ENCODE measurements at places on chromosomes 7 and 10.
A peak's percentile ranks its signal among the peaks of the same experiment; 100 is the strongest.

- no peak for DNase-seq
These were observed 253.6 kb downstream of the WDR37 start for GRCh38 chr10:1309617-1310270.

DNA sequence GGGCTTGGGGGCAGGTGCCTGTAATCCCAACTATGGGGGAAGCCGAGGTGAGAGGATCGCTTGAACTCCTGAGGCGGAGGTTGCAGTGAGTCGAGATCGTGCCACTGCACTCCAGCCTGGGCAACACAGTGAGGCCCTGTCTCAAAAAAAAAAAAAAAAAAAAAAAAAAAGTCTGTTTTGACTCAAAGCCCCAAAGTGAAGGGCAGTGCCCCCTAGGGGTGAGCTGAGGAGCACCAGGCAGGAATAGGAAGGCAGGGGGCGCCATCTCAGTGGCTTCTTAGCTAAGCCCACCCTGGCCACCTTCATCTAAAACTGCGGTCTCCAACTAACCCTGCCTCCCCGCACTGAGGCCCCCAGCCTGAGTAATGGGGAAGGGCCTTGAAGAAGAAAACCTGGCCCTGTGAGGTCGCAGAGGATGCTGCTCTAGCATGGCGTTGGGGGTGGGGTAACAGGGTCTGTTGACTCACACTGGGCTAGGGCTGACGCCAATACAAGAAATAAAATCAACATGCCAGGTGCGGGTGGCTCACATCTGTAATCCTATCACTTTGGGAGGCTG lies 9.8 kb downstream of the PODXL start:
- no peak for DNase-seq

DNA sequence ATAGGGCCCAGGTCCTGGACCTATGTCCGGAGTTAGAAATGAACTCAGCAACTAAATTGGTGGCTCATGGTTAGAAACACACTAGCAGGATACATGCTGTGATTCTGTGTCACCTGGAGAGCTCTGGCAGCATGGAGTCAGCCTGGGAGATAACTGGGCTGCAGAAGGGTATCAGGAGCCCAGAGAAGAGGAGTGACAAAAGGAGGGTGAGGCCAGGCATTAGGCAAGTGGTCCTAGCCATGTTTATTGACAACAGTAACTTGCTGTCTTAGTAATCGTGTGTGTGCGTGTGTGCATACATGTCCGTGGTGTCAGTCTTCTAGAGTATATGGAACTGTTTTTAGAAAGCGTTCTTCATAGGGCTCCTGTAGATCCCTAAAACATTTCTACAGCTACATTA lies 157.5 kb upstream of the PHYHIPL start:
- DNase-seq = no peak

GRCh38 chr10:22683140-22683389 lies 31.3 kb downstream of the PIP4K2A start:
- DNase-seq = no peak

- DNase-seq = no peak
These were observed 276.9 kb downstream of the CSTF2T start for GRCh38 chr10:51422311-51423120.

GRCh38 chr7:120486164-120486563 lies 213.2 kb downstream of the KCND2 start:
- DNase-seq = no peak

DNA sequence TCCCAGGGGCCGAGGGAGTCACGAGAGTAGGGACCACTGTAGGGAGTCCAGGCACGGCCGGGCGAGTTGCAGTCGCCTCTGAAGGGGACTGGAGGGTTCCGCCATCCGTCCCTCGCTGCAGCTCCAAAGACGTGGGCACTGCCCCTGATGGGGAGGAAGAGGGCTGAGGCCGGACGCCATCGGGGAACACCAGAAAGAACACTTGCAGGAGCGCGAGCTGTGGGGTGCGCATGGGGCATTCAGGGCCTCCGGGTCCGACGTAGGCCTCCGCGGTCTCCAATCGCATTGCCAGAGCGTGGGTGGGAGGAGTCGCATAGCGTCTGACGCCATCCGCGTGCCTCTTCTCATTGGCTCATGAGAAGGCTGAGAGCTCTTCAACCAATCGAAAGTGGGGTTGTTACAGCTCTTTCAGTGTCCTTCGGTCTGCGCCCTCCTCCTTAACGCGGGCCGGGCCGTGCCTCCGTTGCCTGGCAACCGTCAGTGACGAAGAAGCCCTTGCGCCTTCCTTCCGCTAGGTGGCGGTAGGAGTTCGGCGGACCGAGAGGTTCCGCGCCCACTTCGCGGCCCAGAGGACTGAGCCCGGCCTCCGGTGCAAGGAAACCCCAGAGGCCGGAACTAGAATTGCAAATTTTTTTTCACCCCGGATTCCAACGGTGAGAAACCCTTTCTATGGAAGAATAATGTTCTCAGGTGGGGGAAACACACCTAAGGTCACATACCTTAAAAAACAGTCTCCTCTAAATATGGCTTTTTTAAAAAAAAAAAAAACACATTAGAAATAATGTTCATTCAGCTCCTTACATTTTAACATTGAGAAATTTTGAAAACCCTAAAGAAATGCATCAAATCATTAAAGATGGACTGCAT lies at the start of gene TCTN3:
Gene TCTN3 (minus strand): TSS at position 260 of the 867 bp plus-strand sequence. CDS start 28 bp downstream, at position 232.
- DNase-seq = peak; percentile 94

DNA sequence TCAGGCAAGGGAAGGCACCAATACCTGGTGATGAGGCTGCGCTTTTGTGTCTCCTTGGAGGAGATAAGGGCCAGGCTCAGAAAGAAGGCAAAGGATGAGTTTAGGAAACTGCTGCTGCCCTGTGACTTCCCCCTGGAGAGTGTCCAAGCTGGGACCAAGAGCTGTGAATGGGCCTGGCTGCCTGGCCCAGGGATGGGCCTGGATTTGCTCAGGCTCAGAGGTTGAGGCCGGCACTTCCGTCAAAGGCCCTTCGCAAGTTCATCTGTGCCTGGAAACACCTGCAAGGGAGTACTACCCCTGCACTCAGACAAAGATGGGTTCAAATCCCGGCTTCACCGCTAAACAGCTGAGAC lies 50.5 kb upstream of the NANOS1 start:
- DNase-seq = no peak

GRCh38 chr7:15128716-15129115 lies 226.2 kb upstream of the DGKB start:
- no peak for DNase-seq

GRCh38 chr7:12637819-12638592 lies 49.4 kb upstream of the ARL4A start:
- DNase-seq = no peak

DNA sequence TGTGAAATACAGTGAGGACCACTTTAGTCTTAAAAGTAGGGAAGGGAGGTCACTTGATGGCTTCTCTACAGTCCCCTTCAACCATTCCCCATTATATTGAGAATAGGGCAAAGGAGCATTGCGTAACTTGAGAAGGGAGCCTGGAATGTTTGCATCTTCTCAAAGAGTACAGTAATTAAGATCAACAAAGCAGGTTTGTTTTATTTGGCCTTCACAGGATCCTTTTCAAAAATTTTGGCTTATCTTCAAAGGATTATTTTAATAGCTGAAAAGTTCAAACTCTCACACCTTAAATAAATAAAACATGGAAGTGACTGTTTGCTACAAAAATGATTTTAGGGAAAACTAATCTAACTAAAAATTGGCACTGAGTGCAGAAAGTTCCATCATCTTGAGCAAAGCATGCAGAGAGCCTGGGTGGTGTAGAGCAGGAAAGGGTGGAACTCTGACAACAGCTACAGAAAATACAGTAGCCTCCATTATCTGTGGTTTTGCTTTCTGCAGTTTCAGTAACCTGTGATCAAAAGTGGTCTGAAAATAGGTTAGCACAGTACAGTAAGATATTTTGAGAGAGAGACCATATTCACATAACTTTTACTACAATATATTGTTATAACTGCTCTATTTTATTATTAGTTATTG lies 214.0 kb downstream of the MDFIC start:
- no peak for DNase-seq

DNA sequence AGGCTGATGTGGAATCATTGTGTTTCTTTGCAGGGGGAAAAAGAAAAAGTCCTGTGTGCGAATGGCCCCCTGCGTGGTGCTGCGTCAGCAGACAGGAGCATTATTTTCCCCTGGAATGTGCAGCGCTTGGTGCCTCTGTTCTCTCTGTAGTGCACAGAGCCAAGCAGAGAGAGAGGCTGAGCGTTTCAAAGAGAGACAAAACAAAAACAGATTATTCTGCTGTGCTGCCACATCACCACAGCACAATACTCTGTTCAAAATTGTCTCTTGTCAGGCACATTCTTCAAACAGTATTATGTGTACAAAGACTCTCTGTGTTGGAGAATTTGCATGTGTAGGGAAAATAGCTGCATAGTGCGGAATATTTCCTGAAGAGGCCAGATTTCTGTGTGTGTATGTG lies 609.0 kb downstream of the SDK1 start:
- DNase-seq = no peak

GRCh38 chr10:96700374-96701099 lies 19.8 kb downstream of the PIK3AP1 start:
- no peak for DNase-seq

GRCh38 chr7:46776790-46777189 lies 805.1 kb downstream of the TNS3 start:
- no peak for DNase-seq

- DNase-seq = no peak
These were observed 4.9 kb upstream of the NKX2-3 start for GRCh38 chr10:99527526-99528493.

GRCh38 chr7:32415519-32415918 lies 74.7 kb downstream of the LSM5 start:
- no peak for DNase-seq

GRCh38 chr7:130886438-130887135 lies 152.6 kb upstream of the KLF14 start:
- no peak for DNase-seq

GRCh38 chr7:123719197-123719721 lies 29.5 kb downstream of the WASL start:
- no peak for DNase-seq

GRCh38 chr10:4038000-4038399 lies 253.0 kb upstream of the KLF6 start:
- DNase-seq = no peak

DNA sequence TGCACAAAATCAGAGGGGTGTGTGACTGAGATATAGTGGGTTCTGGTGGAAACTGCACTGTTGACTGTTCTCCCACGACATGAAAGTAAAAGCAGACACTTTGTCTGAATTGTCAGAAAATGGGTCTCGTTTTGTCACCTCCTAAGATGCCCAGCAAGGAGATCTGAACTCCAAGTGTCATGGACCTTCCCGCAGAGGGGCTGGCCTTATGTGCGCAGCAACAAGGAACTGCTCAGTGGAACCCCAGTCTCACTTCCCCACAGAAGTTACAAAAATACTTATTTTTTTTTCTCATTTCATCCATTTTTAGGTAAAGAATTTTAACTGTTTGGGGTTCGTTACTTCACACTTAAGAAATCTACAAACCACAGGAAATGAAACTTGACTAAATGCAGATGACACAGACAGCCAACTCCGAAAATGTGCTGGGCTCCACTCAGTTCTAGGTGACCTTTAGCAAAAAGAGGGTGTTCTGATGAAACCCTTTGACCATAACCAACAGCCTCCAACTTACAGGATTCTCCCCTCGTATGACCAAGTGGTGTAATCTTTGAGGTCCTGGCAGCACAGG lies 115.0 kb downstream of the FAM107B start:
- no peak for DNase-seq

DNA sequence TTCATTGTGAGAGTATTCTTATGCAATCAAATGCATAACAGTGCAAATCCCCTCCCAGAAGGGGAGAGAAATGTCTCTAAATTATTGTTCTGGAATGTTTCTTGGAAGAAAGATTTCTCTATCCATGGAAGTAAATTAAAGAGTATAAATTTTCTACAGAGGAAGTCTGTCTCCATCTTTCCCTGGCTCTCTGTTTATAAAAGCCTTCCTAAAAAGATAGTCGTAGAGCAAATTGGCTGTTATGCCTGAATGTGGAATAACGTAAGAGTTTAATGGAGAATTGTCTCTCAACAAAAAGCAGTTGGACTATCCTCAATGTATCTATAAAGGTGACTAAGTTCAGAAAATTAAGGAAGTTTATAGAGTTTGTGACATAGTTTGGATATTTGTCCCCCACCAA lies 76.3 kb downstream of the GNAT3 start:
- DNase-seq = no peak

DNA sequence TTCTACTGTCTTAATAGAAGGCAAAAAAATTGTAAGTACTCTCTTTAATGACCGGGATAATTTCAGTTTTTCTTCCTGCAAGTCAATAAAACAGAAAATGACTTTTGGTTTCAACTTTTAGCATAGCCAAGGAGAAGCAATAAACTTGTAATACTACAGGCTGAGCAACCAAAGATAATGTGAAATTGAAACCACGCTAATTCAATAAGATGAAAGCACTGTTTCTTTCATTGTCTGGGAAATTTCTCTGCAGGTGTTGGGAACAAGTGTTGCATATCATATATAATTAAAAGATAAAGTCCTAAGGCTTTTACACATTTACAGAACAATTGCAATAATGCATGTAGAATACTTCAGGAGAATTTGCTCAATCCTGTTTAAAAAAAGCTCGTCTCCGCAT lies 462.3 kb downstream of the PAXIP1 start:
- DNase-seq = no peak

- no peak for DNase-seq
These were observed 176.8 kb upstream of the RHOBTB1 start for GRCh38 chr10:61120805-61121204.

DNA sequence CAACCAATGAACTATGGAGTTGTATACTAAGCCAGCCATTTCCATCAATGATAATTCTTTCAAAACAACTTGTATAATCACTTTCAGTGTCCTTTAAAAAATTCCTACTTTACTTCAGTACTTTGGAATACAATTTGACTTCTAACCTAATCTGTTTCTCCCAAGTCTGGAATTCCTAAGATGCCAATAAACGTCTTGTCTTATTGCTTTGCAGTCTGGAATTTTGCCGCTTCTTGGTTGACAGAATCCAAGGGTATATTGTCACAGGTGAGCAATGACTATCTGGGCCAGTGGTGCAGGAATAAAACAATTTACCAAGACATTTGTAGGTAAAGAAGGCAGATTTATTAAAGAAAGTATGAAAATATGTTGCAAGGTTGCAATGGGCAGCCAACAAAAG lies 21.8 kb downstream of the RP9 start:
- no peak for DNase-seq

- no peak for DNase-seq
These were observed 53.4 kb downstream of the EPC1 start for GRCh38 chr10:32293581-32293980.

All from stimulated activated CD4-positive, alpha-beta T cell treated with anti-CD3 and anti-CD28 coated beads, Interleukin-1b, Interleukin-23, amount 100 ng/mL, for 1 hour (primary cell).